ENCODE measurements at places on chromosomes 6 and 20. TPM values are rescaled to one million over a fixed set of nuclear protein-coding genes. Genes with fewer than 3 reads are reported as not detected.

- H3K4me3 ChIP-seq = no peak overlapping the region
- DNase-seq = no peak
- peaks cover 8% of the 10 kb centered on the region for H3K4me1 ChIP-seq
- no peaks in the 10 kb centered on the region for H3K27me3 ChIP-seq
- H3K36me3 ChIP-seq = no peaks in the 10 kb centered on the region
These were observed 686.1 kb downstream of the HACE1 start for GRCh38 chr6:104173668-104174067.

- no peak overlapping the region for H3K4me3 ChIP-seq
- peak; percentile 37 for DNase-seq
- H3K36me3 ChIP-seq = no peaks in the 10 kb centered on the region
- H3K4me1 ChIP-seq = no peaks in the 10 kb centered on the region
These were observed 135.1 kb downstream of the AGPAT4 start for GRCh38 chr6:161138543-161139303.

- no peaks in the 10 kb centered on the region for H3K36me3 ChIP-seq
- H3K4me1 ChIP-seq = peaks cover 9% of the 10 kb centered on the region
- DNase-seq = no peak
- H3K27ac ChIP-seq = no peak overlapping the region
- H3K4me3 ChIP-seq = no peak overlapping the region
- no peaks in the 10 kb centered on the region for H3K27me3 ChIP-seq
These were observed 124.9 kb downstream of the KLHL32 start for GRCh38 chr6:97049253-97050011.

- H3K4me3 ChIP-seq = no peak overlapping the region
- H3K27me3 ChIP-seq = peaks cover 5% of the 10 kb centered on the region
- no peaks in the 10 kb centered on the region for H3K36me3 ChIP-seq
- H3K27ac ChIP-seq = no peak overlapping the region
- DNase-seq = peak; percentile 46
- H3K4me1 ChIP-seq = 0 out of 2 replicates have a peak, but pooled peaks cover 3% of the 10 kb centered on the region
These were observed 93.6 kb downstream of the TMEM242 start for GRCh38 chr6:157229713-157230112.

Gene FAM83C
- not detected for total RNA-seq

DNA sequence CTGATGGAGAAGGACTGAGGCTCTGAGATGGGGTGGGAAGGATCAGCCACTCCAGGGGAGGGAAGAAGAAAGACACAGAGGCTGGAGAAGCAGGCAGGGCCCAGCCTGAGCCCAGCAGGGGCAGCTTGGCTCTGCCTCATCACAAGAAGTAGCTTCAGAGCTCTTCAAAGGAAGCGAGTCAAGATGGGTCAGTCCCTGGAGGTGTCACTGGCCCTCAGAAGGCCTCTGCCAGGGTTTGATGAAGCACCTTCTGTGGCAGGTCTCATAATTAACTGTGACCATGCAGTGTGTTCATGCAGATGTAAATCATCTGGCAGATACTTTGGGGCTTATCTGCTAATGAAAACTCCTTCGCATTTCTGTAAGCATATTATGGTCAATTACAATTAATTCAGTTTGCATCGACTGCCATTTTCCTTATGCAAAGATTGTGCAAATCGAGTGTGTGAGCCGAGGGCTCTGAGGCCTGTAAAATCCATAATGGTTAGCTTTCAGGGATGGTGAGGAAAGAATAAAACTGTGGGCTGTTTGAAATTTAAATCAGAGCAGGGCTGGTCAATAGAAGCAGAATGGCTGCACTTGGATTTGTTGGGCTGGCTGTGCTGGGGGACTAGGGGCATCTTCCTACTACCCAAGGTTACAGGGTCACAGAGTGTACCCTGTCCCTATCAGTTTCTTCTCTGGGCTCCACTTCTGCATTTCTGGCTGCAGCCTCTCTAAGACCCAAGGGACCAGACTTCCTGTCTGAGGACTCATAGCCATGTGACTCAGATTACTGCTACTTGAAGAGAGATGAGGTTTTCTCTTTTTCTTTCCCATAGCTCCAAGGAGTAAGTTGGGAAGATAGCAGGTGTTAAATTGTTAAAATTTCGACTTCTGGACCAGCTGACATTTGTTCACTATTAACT, 376.6 kb downstream of the DHX35 start:
- H3K4me3 ChIP-seq = no peak overlapping the region
- H3K27ac ChIP-seq = no peak overlapping the region
- no peaks in the 10 kb centered on the region for H3K4me1 ChIP-seq
- H3K27me3 ChIP-seq = no peaks in the 10 kb centered on the region
- no peak for DNase-seq

DNA sequence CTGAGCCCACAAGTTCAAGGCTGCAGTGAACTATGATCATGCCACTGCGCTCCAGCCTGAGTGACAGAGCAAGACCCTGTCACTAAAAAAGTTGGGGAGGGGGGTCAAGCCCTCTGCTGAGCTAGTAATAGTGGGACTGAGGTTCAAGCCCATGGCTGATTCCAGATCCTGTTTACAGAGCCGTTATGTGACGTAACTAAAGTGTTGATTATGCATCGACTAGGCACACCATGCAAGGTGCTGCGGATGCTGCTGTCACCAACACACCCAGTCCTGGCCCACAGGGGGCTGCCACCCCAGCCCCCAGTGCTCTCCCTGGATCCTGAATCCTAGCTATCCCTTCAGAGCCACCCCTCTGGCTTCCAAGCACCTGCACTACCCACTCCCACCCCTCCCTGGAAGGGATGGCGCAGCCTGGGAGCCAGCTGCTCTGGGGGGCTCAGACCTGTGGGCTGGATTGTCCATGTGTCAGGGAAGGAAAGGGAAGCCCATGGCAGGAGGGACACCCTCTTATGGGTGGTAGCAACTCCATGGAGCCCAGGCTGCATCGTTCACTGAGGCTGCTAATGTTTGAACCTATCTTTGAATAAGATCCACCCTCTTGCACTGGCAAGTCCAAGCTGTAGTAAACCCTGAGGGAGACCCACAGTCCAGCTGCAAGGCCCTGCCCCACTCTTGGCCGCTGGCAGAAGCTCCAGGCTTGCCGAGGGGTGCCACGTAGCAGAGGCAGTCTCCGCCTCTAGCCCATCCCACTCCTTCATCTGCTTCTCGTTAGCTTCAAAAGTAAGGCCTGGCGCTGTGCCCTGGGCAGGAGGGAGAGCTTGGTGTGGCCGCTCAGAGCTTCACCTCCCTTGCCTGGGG, 95.0 kb downstream of the SNX5 start:
- peaks cover 55% of the 10 kb centered on the region for H3K4me1 ChIP-seq
- no peaks in the 10 kb centered on the region for H3K36me3 ChIP-seq
- no peak overlapping the region for H3K4me3 ChIP-seq
- H3K27ac ChIP-seq = no peak overlapping the region
- peak; percentile 47 for DNase-seq
- H3K27me3 ChIP-seq = no peaks in the 10 kb centered on the region
